Progenitor cell of endocrine pancreas (in vitro differentiated cells): ENCODE measurements at places on chromosomes 1 and 21.

GRCh38 chr21:17793246-17794123 lies 25.7 kb downstream of the C21orf91 start:
- DNase-seq: no peak

DNA sequence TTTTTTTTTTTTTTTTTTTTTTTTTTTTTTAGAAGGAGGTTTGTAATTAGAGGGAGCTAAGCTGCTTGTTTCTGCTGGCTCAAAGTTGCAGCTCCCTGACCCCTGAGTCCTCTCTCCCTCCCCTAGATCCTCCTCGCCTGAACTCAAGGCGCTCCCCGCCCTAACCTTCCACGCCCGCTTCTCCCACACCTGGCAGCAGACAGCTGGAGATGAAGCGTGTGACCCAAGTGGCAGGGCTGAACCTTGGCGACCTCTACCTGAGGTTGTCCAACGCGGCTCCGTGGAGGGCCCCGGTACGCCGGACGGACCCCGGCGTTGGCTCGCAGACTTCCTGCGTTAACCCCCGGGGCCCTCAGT lies 795 bp downstream of the NGF start:
- peak; percentile 21 for DNase-seq

- no peak for DNase-seq
Measured at GRCh38 chr21:27683292-27683691, 716.4 kb upstream of the ADAMTS5 start.

DNA sequence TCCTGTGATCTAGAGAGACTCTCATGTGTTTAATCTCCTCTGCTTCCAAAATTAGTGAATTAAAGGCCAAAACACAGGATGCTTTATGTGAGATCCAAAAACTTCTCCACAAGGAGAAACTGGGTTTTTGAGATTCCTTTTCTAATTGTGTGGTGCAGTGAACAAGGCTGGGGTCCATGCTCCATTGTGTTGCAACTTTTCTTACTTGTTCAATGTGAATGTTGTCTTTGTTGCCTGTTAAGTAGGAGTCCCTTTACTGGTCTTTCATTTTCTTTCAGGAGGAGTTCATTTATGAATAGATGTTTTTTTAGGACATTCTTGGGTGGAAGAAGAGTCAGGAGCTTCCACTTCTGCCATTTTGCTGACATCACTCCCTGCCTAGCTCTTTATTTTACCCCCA lies 40.6 kb upstream of the CFHR3 start:
- no peak for DNase-seq

DNA sequence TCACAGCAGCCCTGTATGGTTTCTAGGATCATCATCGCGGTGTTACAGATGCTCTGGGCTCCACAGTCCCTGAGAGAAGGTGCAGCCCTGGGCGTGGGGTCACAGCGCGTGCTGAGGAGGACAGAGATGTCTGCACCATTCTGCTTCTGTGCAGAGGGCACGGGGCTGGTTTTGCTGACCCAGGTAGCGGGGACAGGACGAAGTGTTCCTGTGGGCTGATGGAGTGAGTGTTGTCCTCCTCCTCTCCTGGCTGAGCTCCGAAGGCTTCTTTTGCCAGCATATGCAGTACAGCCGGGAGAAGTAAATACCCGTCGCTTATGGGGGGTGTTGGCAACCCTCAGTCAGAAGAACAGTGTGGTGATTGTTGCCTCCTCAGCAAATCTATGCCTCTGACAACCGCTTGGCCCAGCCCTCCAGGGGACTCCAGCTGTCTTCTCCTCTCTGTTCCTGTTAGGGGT lies 101.5 kb downstream of the DDX20 start:
- DNase-seq: no peak

DNA sequence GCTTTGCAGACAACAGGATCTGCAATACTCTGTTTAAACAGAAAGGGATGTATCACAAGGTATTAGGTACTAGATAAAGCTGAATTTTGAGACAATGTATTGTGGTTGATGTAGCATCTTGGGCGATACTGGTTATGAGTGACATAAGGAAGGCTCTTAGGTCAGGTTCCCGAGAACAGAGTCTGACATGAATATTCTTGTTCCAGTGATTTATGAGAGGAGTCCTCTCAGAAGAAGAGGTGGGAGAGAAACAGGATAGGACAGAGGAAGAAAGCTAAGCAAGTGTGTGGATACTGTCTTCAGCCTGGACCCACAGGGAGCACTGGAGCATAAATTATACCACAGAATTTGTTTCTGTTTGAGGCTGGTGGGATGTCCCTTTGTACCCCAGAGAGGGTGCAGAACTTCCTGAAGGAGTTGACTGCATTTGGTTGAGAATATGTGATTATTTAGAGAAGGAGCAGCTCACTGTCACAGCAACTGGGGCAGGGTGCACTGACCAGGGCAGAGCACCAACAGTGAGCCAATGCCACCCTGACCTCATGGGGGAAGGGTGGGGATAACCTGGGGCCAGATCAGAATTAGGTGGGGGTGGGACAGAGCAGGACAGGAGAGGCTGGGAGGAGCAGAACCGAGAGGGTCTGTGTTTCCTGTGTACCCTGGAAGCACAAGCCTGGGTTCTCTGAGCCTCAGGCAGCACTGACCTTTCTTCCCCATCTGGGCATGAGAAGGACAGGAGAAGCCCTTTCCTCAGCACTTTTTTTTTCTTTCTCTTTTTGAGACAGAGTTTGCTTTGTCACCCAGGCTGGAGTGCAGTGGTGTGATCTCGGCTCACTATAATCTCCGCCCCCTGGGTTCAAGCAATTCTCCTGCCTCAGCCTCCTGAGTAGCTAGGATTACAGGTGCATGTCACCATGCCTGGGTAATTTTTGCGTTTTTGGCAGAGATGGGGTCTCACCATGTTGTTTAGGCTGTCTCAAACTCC lies 36.3 kb upstream of the SLC6A9 start:
- DNase-seq: no peak

DNA sequence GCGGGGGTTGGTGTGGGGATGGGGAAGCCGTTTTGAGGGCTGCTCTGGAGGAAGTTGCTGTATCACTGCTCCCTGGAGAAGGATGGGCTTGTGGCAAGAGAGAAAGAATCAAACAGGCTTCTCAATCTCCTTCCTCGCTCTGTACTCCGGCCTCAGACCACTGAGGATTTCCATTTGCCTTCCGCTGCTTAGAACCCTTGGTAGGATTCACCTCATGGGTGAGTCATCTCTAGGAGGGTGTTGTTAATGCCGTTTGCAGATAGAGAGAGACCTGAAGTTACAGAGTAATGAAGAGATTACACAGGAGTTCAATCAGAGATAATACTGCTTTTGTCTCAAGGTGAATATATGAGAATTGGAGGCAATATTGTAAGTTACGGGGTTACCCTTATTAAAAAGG lies 15.3 kb downstream of the SLC35F3 start:
- DNase-seq: no peak

DNA sequence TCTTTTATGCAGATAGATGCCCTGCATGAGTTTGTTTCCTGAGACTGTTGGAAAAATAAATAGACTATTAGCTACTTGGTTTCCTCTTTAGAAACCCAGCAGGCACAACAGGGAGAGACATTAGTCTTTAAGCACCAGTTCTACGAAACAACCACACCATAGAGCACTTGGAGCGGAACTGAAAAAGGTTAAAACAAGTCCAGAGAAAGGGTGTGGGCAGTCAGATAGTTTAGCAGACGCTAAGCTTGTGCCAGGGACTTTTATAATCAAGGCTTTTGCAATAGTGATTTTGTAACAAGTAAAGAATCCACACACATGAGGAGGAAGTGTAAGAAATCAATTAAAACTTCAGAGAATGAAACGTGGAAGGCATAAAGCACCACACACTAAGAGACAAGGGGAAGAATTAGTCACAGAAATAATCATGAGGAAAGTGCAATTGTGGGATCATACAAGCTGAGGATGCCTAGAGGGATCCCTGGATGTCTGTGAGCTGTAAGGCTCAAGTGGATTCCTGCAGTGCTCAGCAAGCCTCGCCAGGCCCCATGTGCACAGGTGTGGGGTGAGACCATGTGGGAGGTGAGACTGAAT lies 37.8 kb upstream of the TLR5 start:
- DNase-seq: no peak

DNA sequence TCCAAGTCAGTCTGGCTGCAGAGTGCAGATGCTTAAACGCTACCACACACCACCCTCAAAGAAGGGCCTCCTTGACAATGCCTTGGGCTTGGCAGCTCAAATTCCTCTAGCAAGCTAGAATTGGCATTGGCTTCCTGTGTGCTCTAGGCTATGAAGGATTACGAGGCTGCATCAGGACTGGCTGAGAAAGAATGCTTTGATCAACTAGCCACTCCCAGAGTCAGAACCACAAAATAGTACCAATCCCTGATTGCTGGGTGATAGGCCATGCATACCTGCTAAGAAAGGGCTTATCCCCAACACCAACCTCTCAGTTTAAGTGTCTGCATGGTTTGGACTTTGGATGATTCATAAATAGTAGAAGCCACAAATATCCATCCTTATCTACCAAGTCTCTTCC lies 504.9 kb downstream of the OMA1 start:
- DNase-seq: no peak

- DNase-seq: no peak
Measured at GRCh38 chr1:204988196-204988595, 54.8 kb upstream of the CNTN2 start.

GRCh38 chr1:247089616-247090375 lies 11.2 kb upstream of the ZNF670 start:
- DNase-seq: no peak

DNA sequence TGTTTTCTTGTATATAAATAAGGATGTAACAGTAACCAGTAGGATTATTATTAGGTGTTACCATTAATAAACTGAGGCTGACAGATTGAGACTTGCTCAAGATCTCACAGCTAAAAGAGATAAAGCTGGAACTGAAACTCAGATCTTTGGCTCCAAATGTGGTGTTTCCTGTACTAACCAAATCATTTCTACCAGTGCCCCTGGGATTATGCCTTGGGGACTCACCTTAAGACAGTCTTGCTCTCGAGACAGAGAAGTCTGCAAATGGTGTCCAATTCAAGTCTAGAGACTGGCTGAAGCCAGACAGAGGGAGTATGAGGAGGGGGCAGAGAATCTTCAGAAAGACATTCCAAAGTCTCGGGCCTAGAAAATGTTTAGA lies 593 bp upstream of the CD53 start:
- no peak for DNase-seq

DNA sequence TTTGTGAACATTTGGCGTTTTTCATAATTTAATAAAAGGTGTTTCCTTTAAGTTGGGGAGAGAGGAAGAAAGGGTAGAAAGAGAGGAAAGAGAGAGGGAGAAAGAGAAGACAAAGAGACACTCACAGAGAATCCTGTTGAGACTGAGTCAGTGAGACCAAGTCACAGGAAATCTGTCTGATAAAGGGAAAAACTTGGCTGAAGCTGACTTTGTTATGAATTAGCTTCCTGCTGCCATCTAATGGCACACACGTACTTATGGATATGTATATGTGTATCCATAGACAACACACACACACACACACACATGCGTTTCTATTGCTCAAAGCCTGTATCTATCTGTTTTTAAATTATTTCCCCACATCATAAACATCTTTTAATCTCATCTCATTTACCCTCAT lies 42.5 kb upstream of the DISC1 start:
- no peak for DNase-seq

GRCh38 chr1:172781513-172782140 lies 122.7 kb downstream of the FASLG start:
- DNase-seq: no peak

- DNase-seq: no peak
Measured at GRCh38 chr1:12387641-12388040, 157.8 kb downstream of the VPS13D start.

GRCh38 chr1:40239626-40240025 lies 8.1 kb upstream of the TMCO2 start:
- DNase-seq: no peak

GRCh38 chr1:111723091-111723806 lies 15.9 kb downstream of the INKA2 start:
- no peak for DNase-seq

DNA sequence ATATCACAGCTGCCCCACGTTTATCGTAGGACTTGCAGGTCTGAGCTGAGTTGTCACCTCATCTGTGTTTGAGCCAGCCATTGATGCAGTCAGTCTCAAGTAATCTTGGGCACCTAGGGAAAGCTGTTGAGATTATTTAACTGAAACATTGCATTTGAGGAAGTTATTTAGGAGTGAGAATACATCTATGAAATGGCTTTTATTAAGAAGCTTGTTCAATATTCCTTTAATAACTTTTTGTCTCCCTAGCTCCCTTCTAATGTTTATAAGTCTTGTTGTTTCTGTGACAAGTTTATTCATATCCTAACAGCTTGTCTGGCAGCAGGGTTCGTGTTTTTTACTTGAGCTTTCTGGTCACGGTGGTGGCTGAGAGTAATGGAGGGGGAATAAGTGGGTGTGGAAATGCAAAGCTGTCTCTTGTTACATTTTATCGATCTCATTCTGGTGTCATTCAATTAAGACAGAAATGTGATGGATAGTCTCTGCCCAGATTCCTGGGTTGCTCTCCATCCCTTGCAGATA lies 555.9 kb downstream of the USP25 start:
- DNase-seq: no peak

- DNase-seq: no peak
Measured at GRCh38 chr1:61370913-61371279, 288.5 kb downstream of the NFIA start.

GRCh38 chr1:56092684-56093570 lies 486.4 kb downstream of the PLPP3 start:
- no peak for DNase-seq

DNA sequence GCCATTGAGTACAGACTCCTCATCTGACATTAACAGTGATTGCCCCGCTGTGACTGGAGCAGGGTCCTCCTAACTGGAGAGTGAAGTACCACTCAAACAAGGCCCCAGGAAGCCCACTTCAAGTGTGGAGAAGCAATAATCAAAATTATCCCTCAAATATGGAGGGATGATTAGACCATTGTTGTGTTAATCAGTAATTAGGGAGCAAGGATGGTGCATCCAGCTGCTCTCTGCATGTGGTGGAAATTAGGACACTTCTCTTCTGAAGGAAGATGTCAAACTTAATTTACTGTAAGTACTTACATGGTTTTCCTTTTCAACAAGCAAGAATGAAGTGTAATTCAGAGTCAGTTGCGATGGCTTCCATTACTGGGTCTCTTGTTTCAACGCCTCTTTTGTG lies 3.4 kb upstream of the ZP4 start:
- no peak for DNase-seq
